ENCODE measurements at places on chromosomes 5 and 9.

GRCh38 chr9:75909776-75910175, 19.3 kb downstream of the PCSK5 start:
- no peak for DNase-seq

- DNase-seq = no peak
These were observed 2.5 kb downstream of the FIBCD1 start for GRCh38 chr9:130936285-130937117.

- DNase-seq = no peak
These were observed 56.7 kb upstream of the SLC28A3 start for GRCh38 chr9:84397151-84397728.

- DNase-seq = no peak
These were observed 111.9 kb downstream of the ZNF354C start for GRCh38 chr5:179171816-179172745.

DNA sequence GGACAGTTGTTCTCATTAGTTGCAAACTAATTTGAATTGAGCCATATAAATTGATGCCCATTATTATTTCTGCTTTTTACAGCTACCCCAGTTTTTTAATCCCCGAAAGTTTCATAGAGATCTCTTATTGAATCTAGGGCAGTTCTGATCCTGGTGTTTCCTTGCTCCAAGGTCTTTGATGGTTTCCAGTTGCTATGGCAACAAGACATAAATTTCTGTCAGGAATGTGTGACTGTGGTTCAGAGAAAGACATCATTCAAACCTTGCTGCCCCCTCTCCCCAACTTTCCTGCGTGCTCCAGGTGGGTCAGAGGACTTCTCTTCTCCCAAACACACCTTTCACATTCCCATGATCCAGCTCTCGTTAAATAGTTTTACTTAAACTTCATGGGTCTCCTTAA, 63.4 kb downstream of the TAF11L14 start:
- DNase-seq = no peak

- DNase-seq = no peak
These were observed 88.8 kb downstream of the FER start for GRCh38 chr5:108836492-108836891.

DNA sequence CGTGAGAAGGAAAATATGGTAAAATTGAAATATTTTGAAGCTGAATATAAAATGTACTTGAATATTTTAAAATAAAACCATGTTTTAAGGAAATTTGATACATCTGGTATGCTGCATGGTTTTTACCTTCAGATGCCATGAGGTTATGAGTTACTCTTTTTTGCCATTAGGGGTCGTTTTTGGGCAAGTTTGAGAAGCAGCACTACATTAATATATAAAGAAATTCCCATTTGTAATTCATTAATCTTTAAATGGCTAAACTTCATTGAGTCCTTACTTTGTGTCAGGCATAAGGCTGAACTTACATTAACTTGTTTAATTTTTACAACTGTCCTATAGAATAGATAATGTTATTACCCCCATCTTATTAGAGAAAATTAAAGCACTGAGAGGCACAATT, 152.3 kb downstream of the KDM4C start:
- DNase-seq = no peak
